ENCODE measurements at places on chromosomes 2 and 18. TPM values are rescaled to one million over a fixed set of nuclear protein-coding genes. Genes with fewer than 3 reads are reported as not detected.

COL5A2 gene
- total RNA-seq, result 0.38 TPM

DYTN gene
- not detected for total RNA-seq

GRP gene
- total RNA-seq, result not detected

DNA sequence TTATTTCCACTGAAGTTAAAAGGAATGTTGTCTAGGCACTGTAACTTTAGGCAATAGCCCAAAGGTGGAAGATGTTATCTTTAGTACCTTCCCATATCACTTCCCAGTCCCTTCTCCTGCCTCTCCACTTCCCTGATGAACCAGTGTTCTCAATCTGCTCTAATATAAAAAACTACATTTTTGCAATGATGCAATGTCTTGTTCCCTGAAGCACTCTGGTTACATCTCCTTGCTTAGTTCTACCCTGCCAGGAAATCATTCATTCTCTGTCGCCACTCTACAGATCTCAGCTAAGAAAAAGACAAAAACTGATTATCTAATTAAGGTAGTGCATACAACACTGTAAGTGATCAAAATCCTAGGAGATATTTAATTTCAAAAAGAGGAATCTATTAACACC is 71.3 kb downstream of the BAZ2B start:
- no peaks in the 10 kb centered on the region for H3K27me3 ChIP-seq
- no peak overlapping the region for H3K27ac ChIP-seq
- H3K4me1 ChIP-seq, result no peaks in the 10 kb centered on the region
- DNase-seq, result no peak

DNA sequence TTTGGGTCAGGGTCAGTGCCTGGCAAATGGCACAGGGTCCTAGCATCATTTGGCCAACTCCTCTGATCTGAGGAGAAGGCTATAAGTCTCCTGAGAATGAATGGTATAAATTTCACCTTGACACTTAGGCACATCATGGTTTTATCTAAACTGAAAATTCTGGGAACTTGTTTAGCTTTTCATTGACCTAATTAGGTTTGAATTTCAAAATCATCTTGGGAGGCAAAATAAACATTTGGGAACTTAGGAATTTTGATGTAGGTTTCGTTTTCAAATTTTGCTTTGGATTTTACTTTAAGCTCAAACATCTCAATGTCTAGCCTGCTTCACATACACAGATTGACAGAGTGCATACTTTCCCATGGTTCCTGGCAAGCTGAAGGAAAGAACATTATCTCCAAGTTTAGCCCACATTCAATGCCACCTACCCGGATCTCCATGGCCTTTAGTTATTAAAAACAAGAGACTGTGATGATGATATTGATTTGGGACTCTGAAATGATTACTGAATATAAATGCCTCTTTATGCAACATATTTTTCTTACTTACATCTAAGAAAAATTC is 44.5 kb downstream of the MYOM1 start:
- H3K27me3 ChIP-seq, result no peaks in the 10 kb centered on the region
- peaks cover 7% of the 10 kb centered on the region for H3K4me1 ChIP-seq
- H3K4me3 ChIP-seq, result no peak overlapping the region
- DNase-seq, result no peak
- H3K36me3 ChIP-seq, result no peaks in the 10 kb centered on the region
- no peak overlapping the region for H3K27ac ChIP-seq

DNA sequence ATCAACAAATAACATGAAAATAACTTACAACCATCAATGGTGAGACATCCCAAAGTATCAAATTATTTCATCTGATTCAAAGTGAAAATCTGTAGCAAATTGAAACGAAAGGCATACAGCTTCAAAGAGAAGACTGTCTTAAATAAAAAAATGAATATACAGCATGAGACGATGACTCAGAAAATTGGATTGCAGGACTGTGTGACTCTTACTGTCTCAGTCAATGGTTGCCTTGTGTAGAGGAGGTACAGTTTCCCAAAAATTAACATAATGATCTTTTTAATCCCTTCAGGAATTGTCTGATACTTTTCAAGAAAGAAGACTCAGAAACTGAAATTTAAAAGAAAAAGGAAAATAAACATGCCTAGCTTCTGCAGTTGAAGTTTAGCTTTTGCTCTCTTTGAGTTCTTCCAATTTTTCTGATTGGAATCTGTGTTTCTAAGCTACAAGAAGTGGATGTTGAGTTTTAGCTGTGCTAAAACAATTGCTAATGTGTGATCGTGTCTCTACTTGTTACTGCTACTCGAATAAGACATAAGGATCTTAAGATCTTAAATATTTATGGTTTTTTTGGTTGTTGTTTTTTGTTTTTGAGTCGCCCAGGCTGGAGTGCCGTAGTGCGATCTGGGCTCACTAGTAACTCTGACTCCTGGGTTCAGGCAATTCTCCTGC is 41.1 kb upstream of the EPB41L3 start:
- no peak overlapping the region for H3K4me3 ChIP-seq
- H3K36me3 ChIP-seq, result no peaks in the 10 kb centered on the region
- no peak for DNase-seq

DNA sequence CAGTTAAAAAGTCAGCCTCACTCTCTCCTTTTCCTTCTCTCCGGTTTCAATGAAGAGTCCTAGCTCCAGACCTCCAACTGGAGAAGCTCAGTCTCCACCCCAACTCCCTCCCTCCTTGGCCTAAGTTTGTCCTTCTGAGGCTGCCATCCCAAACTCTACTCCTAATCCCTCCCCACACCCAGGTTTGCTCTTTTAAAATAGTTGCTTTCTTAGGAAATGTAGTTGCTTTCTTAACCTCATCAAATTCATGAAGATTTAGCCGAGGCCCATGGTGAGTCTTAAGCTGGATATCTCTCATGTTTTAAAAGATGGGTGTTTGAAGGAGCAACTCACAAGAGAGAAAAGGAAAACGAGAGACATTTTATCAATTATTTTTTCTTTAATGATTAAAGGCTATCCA is 937 bp upstream of the LANCL1 start:
- peak overlapping the region; percentile 84 for H3K4me3 ChIP-seq
- no peak for DNase-seq
- peaks cover 4% of the 10 kb centered on the region for H3K36me3 ChIP-seq
- H3K27me3 ChIP-seq, result no peaks in the 10 kb centered on the region
- H3K4me1 ChIP-seq, result peaks cover 21% of the 10 kb centered on the region

DNA sequence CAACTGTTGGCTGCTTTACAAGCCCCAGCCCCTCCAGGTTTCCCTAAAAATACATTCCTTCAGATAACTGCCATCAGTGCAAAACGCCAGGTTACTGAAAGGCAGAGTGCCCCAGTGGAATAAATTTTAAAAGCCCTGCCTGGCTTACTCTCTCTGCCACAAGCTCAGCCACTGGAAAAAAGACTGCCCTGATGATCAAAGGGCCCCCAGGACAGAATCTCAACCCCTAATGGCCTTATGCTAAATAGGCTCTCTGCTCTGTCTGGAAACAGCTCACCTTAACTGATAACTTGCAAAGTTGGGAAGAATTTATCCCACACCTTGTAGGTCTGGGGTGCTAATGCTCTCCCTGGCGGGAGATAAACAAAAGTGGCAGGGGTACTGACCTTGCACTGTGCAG is 33.9 kb downstream of the CFAP53 start:
- DNase-seq, result no peak
- no peaks in the 10 kb centered on the region for H3K36me3 ChIP-seq
- H3K4me3 ChIP-seq, result no peak overlapping the region
- H3K27ac ChIP-seq, result no peak overlapping the region

GRCh38 chr2:64952511-64953482 is 36.4 kb upstream of the SLC1A4 start:
- H3K27ac ChIP-seq, result no peak overlapping the region
- no peaks in the 10 kb centered on the region for H3K4me1 ChIP-seq
- no peaks in the 10 kb centered on the region for H3K36me3 ChIP-seq
- no peaks in the 10 kb centered on the region for H3K27me3 ChIP-seq
- no peak overlapping the region for H3K4me3 ChIP-seq

DNA sequence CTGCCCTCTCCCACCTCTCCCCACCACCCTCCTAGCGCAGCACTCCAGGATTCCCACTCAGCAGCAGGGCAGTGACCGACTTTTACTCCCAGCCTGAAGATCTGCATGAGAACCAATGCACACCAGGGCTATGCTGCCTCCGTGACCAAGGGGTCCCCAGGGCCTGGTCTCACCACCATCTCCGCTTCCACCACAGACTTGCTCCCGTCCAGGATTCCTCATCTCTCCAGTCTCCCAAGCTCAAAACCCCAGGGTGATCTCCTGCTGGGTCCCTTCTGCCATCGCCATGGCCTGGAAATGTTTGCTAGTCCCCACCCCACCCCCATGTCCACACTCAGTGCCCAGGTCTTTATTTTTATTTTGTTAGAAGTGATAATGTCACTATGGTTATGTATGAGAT is 2.1 kb upstream of the CIDEA start:
- H3K4me3 ChIP-seq, result no peak overlapping the region
- H3K36me3 ChIP-seq, result no peaks in the 10 kb centered on the region
- peaks cover 9% of the 10 kb centered on the region for H3K27me3 ChIP-seq

- no peak for DNase-seq
- H3K36me3 ChIP-seq, result no peaks in the 10 kb centered on the region
- peaks cover 79% of the 10 kb centered on the region for H3K4me1 ChIP-seq
- peaks cover 91% of the 10 kb centered on the region for H3K27me3 ChIP-seq
- H3K27ac ChIP-seq, result no peak overlapping the region
- no peak overlapping the region for H3K4me3 ChIP-seq
Observed at GRCh38 chr2:172097557-172098131, 5.1 kb downstream of the DLX2 start.

GRCh38 chr2:224716201-224716600 is at the start of gene CCDC195:
CCDC195 (minus strand) TSS chr2:224716365; CDS start chr2:224716365, 0 bp downstream.
- no peak within 1 kb of the TSS for H3K27ac ChIP-seq
- no peaks in the 10 kb centered on the region for H3K4me1 ChIP-seq
- no peaks in the 10 kb centered on the region for H3K27me3 ChIP-seq
- DNase-seq, result no peak
- H3K36me3 ChIP-seq, result no peaks in the 10 kb centered on the region
- H3K4me3 ChIP-seq, result no peak within 1 kb of the TSS

GRCh38 chr2:114812261-114812660 is 369.8 kb downstream of the DPP10 start:
- H3K27me3 ChIP-seq, result no peaks in the 10 kb centered on the region
- no peak overlapping the region for H3K4me3 ChIP-seq
- H3K27ac ChIP-seq, result no peak overlapping the region
- DNase-seq, result no peak
- H3K36me3 ChIP-seq, result no peaks in the 10 kb centered on the region
- no peaks in the 10 kb centered on the region for H3K4me1 ChIP-seq

GRCh38 chr2:140200307-140200706 is 1420.1 kb upstream of the NXPH2 start:
- DNase-seq, result no peak
- H3K4me3 ChIP-seq, result no peak overlapping the region
- no peaks in the 10 kb centered on the region for H3K27me3 ChIP-seq
- no peak overlapping the region for H3K27ac ChIP-seq

GRCh38 chr2:14530506-14530905 is 102.0 kb upstream of the LRATD1 start:
- no peaks in the 10 kb centered on the region for H3K27me3 ChIP-seq
- no peak overlapping the region for H3K27ac ChIP-seq
- H3K4me3 ChIP-seq, result no peak overlapping the region

DNA sequence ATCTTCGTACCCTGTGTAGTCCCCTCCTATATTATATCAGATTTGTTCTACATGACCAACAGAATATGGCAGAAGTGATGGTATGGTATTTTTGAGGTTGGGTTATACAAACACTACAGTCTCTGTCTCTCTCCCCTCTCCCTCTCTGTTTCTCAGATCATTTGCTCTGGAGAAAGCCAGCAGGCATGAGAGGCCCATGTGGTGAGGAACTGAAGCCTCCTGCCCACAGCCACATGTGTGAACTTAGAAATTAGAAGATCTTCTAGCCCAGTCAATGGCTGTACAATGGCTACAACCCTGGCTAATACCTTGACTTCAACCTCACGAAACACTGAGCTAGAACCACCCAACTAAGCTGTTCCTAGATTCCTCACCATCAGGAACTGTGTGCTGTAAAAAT is 250.6 kb downstream of the SMAD2 start:
- H3K4me1 ChIP-seq, result no peaks in the 10 kb centered on the region
- H3K27me3 ChIP-seq, result no peaks in the 10 kb centered on the region
- no peak overlapping the region for H3K27ac ChIP-seq

DNA sequence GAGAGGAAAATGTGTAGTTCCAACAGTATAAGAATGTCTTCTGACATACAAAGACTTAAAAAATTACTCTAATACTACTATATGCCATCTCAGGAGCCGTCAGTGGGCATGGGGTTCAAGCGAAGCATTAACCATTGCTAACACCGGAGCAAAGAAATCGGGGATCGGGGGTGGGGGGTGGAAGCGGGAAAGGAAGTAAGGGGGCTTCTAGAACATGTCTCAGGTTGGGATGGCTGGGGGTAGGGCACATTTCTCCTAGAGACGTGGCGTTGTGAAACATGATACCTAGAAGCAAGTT is 702 bp downstream of the LMAN1 start:
- peak overlapping the region; percentile 82 for H3K4me3 ChIP-seq
- peaks cover 14% of the 10 kb centered on the region for H3K36me3 ChIP-seq
- peaks cover 10% of the 10 kb centered on the region for H3K27me3 ChIP-seq
- peaks cover 11% of the 10 kb centered on the region for H3K4me1 ChIP-seq
- peak overlapping the region; percentile 76 for H3K27ac ChIP-seq
- DNase-seq, result no peak

GRCh38 chr2:38125842-38126241 is 49.9 kb upstream of the CYP1B1 start:
- DNase-seq, result no peak
- no peaks in the 10 kb centered on the region for H3K36me3 ChIP-seq
- H3K27me3 ChIP-seq, result no peaks in the 10 kb centered on the region
- H3K4me3 ChIP-seq, result no peak overlapping the region

GRCh38 chr18:25373432-25374179 is 21.6 kb upstream of the ZNF521 start:
- no peaks in the 10 kb centered on the region for H3K27me3 ChIP-seq
- H3K4me1 ChIP-seq, result no peaks in the 10 kb centered on the region
- no peak for DNase-seq
- no peaks in the 10 kb centered on the region for H3K36me3 ChIP-seq

DNA sequence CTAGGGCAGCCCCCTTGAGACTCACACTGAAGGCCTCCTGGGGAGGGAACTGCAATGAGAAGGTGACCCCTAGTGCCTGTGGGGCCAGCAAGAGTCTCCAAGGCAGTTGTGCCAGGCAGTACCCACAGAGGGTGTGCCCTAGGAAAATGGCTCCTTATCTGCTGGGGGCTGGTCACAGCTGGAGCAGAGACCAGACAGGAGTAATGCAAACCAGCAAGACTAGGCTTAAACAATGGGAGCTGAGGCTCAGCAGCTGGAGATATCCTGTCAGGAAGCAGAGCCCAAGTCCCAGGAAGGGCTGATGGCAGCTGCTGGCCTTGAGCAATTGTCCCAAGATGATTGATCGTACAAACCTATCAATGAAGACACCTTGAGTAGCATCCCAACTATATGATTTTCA is 26.8 kb upstream of the E2F6 start:
- no peak for DNase-seq
- H3K4me1 ChIP-seq, result no peaks in the 10 kb centered on the region
- H3K27me3 ChIP-seq, result no peaks in the 10 kb centered on the region
- H3K4me3 ChIP-seq, result no peak overlapping the region

DNA sequence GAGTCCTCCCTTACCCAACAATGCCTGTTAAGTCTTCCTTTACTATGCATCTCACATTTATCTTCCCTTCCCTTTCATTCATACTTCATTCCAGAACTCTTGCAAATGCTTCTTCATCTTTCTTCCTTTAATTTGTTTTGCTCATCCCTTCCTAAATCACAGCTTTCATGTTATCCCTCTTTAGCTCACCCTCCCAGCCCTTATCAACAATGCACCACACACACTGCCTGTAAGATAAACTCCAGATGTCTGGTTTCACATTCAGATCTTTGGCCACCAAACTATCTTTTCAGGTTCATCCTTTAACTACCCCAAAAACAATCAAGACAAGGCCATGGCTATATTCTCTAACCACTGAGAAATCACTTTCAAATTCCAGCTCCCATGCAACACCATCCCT is 3.4 kb downstream of the CCDC93 start:
- H3K4me3 ChIP-seq, result no peak overlapping the region
- peaks cover 20% of the 10 kb centered on the region for H3K36me3 ChIP-seq
- no peak for DNase-seq

Measured in natural killer cell (primary cell).